Left hindlimb (tissue), 1 donor: ENCODE measurements at places on chromosomes 4 and X.
A peak's percentile ranks its signal among the peaks of the same experiment; 100 is the strongest.

- DNase-seq = no peak
Observed at GRCh38 chrX:100868273-100868672, 5.9 kb downstream of the NOX1 start.

- no peak for DNase-seq
Observed at GRCh38 chrX:154648931-154649330, 4.4 kb downstream of the CTAG2 start.

DNA sequence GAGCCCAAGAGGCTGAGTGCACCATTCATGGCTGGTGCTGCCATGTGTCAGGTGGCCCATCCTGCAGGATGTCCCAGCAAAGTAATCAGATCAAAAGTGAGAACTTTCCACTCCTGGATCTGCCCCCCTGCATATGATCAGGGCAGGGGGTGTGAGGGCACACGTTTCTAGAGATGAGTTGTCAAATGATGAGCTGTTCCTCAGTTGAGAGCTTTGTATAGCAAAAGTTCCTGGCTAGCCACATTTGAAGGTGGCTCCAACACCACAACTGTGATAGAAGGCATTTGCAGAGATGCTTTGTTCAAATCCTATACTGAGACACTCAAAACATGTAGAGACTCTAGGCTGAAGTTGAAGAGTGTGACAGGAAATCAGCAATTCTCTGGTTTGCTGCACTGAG is 501.8 kb downstream of the BCOR start:
- no peak for DNase-seq

DNA sequence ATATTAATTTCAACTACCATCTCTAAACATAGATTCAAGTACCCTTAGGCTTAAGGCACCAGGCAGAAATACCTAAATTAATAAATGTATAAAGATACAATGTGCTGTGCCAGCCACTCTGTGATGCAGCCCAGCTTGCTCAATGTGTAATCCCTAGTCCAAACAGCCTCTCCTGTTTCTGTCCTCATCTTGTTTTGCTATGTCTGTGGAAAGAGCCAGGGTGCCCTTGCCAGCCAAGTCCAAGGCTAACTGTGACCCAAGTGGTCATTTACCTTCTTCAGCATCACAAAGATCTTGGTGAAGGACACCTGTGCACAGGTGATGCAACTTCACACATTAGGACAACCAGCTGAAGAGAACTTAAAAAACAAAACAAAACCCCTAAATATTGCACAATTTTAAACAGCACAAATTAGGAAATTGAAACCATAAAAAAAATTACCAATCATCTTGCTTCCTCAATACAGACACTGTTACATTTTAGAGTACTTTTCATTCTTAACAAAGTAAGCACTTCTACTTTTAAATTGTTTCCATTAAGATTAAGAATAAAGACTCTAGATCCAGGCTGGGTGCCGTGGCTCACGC is 89.6 kb downstream of the C4orf51 start:
- no peak for DNase-seq

DNA sequence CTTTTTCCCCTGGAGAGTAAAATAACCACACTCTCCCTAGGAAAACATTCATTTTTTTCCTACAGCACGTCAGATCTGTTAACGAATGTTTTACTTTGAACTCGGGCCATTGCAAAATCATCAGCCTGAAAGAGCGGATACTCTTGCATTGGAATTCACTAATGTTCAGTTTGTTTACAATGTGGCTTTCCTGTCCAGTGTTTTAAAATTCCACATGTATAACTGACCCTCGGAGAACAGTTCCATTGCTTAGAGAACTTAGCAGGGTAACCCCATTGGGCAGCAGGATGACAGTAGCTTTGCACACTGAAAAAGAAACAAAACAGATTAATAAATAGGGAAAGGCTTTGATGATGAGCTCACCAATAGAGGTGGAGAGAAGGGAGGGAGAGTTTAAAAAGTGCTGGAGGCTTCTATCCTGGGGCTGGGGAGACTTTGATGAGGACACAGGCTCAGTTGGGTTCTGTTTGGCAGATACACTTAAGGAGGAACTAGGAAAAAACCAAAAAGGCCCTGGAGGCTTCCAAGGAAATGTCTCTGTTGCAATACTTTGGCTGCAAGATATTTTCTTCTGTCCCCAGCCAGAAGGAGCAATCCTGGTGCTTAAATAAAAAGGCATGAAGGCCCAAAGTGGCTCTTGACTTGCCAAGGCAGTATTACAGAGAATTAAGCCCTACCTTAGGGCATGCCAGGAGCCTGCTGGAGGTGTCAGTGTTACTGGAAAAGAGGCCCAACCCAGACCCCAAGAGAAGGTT is 143.1 kb downstream of the ARSF start:
- peak; percentile 45 for DNase-seq

- no peak for DNase-seq
Observed at GRCh38 chr4:111466811-111467604, 678.2 kb upstream of the FAM241A start.

DNA sequence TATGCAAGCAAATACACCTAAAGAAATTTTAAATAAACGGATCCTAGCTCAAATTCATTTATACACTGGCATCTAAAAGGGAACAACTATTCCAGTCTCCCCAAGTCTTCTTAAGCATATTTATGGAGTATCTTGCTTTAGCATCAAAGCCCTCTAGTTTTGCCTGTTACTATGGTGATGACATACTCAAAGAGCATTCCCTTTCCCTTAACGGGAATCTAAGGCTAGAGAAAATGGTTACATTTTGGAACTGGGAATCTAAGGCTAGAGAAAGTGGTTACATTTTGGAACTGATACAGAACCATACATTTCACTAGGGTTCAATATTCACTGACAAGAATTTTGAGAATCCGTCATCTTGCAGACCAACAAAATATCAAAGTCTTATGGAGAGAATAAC is 271.2 kb downstream of the CHIC1 start:
- DNase-seq = no peak

GRCh38 chr4:20816287-20816686 is 116.0 kb downstream of the PACRGL start:
- DNase-seq = no peak

- DNase-seq = no peak
Observed at GRCh38 chr4:76681996-76682395, 215.9 kb downstream of the SOWAHB start.

DNA sequence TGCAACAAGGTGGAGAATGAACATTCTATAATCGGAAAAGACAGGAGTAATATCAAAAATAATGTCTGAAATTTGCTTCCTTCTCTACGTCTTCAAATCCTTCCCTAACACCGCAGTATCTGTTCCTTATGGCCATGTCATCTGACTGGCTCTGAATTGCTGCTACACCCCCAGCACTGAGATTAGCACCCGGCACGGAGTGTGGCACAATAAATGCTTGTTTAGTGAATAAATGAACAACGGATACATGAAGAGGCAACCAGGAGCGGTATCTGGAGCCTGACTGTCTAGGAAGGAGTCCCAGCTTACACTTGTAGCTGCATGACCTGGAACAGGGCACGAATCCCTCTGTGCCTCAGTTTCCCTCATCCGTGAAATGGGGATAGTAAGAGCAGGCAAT is 164.3 kb downstream of the AFAP1 start:
- DNase-seq = no peak

DNA sequence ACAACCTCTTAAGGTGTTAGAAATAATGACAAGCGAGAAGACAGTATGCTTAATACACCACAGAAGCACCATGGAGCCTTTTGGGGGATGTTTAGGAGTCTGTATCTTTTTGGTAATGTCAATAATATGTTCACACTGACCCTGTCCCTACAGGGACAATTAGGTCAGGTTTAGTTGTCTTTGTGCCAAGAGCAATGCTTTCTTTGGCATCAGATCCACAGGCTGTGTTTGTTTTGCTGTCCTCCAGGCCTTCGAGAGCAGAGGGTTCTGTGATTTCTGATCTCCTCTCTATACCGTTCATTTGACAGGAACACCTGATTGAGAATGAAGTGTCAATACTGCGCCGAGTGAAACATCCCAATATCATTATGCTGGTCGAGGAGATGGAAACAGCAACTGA is 153.8 kb downstream of the DCLK2 start:
- DNase-seq = no peak

DNA sequence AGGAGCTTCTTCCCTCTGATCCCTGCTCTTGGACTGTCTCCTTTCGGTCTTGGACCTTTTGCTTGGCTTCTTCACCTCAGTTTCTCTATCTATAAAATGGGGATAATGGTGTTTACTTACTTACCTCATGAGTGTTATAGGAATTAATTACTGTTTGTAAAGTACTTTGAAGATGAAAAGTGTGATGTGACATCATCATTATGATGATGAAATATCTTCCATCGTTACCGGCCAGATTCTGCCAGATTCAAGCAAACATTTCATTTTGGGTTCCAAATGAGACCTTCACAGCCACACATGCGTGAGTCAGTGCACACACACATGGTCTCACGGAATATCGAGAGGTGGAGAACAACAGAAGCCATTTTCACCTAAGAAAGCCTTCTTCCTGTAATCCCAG is 220.1 kb upstream of the RPL34 start:
- no peak for DNase-seq

DNA sequence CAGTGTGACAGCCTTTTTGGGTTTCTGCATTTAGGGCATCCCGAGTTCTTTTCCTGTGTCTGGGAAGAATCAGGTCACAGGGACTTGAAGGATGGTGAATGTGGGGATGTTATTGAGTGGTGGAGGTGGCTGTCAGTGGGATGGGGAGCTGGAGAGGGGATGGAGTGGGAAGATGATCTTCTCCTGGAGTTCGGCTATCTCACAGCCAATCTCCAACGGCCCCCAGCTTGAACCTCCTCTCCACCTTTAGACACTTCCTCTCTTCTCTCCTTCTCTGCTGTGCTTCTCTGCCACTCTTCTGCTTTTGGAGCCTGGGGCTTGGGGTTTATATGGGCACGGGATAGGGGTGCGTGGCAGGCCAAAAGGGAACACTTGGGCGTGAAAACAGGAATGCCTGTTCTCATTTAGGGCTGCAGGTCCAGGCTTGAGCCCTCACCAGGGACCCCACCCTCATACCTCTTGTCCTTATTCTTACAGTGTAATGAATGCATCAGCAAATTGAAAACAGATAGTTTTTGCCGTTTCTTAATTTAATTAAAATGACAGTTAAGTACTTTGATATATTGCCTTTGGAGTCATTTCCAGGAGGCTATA is 37.5 kb downstream of the USP9X start:
- DNase-seq = no peak

DNA sequence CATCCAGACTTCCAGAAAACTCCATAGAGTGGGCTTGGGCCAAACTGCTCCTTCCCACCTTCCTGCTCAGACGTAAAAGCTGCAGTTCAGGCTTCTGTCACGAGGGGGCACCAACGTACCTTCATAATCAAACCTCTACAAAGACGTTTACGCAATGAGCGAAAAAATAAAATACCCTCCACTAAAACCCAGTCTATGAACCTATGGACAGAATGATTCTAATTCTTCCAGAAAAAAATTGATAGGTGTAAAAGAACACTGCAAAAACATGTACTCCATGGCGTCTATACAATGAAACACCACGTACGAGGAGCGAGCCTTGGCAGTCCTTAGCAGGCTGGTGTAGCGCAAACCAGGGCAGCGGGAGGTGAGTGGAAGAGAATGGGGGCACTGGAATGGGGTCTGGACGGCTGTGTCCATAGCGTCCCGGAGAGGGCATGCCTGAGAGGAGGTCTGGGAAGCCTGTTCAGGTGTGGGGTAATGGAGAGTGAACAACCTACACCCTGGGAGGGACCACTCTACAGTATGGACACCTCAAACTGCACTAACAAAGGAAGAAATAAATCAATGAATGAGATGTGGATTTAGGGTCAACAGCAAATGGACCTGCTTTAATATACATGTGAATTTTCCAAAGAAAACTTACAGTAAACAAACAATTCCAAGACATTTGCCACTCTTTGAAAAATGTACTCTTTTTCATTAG is 14.4 kb upstream of the RAB40A start:
- DNase-seq = peak; percentile 64

DNA sequence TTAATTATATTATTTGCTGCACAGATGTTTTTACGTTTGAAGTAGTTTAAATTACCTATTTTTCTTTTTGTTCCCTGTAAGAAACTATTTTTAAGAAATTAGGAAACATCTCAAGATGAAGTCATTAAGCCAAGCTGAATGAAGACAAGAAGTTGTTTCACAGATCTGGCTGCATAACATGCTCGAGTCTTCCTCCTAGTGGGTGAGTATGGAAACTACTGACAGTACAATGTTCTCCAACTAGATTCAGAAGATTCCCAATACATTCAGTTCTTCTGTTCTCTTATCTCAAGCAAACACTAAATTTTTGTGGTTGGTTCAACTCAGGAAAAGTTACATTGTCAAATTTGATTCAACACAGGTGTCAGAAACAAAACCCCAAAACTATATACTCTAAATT is 256.8 kb upstream of the VCX start:
- no peak for DNase-seq

DNA sequence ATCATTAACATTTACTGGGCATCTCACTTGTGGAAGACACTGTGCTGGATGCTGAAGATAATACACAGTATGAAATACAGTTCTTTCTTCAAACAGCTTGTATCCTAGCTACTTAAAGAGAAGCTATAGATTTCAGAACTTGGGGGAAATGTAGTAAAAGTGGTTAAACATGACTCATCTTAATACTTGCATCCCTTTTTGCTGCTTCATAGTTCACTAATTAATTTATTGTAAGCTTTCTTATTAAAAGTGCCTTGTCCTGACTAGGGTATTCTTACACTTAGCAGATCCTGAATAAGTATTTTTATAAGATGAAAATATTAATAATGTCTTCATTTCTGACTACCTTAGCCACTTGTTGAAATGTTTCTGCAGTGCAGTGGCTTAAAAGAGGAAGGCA is 132.8 kb upstream of the STIM2 start:
- no peak for DNase-seq

GRCh38 chr4:38902695-38903094 is 35.1 kb downstream of the FAM114A1 start:
- no peak for DNase-seq
